ENCODE measurements at places on chromosomes 7 and 10.

GRCh38 chr7:157468221-157469111, 131.7 kb downstream of the DNAJB6 start:
- no peak for DNase-seq

DNA sequence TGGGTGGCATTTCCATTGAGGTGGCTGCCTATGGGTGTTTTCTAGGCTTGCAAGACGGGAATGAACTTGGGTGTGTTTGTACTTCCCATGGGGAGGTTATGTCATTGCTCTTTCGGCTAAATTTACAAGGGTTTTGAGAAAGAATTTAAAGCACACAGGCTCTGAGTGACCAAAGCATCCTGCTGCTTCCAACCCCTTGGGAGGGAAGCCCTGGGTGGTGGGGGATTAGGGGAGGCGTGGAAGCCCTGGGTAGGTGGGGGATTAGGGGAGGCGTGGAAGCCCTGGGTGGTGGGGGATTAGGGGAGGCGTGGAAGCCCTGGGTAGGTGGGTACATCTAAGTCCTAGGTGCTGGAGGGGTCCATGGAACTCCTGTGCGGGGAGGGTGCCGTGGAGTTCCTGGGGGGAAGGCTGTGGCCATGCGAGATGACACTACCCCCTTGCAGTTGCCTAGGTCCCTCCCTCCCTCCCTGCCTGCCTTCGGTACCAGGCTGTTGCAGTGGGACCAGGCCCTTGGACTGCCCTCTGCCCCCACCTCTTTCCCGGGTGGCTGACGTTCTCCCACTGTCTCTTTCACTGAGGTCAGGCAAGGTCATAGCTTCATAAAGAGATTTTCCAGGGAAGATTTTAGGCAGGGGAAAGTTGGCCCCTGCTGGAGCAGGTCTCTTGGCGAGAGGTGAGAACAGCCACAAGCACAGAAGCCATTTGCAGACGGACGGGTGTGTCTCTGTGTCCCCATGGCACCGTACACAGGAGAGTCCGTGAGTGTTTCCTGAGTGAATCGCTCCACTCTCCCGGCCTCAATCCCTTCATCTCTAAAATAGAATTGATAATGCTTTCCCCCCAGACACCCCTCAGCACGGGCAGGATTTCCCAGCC, 19.5 kb downstream of the PRF1 start:
- DNase-seq: no peak

- DNase-seq: no peak
These were observed 473.3 kb upstream of the NRP1 start for GRCh38 chr10:33807531-33808359.

GRCh38 chr10:11625019-11625735, 13.7 kb upstream of the USP6NL start:
- DNase-seq: no peak

DNA sequence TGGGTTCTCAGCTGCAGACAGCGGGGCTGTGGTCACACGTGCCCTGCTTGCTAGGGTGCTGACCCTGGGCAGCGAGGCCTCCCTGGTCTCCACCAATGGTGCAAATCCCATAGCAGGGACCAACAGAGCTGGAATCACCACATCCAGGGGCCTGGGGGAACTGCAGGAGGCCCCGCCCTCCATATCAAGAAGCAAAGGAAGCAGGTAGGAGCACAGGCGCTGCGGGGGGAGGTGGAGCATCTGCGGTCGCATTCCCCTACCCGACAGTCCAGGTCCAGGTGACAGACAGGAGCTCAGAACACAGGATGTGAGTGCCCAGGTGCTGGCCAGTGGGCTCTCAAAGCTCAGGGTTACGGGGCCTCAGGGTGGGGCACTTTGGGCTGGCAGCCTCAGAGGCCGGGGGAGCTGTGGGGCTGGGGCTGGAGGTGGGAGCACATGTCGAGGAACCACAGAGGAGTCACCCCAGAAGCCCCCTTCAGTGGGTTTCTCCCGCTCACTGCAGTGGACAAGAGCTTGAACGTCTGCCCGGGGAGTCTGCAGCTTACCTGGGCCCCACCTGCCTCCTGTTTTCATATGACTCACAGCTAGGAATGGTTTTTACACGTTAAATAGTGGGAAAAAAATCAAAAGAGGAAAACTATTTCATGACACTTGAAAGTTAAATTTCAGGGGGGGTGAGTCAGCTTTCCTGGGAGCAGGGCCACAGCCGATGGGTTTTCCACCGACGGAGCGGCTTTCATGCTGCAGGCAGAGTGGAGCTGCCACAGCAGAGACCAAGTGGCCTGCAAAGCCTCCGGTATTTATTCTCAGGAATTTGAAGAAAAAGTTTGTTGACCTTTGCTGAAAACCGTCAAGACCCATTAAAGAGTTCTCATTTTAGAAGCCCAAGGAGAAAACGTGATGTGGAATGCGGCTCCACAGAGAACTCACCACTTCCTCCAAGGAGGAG, 148.7 kb upstream of the PPP2R2D start:
- DNase-seq: no peak

DNA sequence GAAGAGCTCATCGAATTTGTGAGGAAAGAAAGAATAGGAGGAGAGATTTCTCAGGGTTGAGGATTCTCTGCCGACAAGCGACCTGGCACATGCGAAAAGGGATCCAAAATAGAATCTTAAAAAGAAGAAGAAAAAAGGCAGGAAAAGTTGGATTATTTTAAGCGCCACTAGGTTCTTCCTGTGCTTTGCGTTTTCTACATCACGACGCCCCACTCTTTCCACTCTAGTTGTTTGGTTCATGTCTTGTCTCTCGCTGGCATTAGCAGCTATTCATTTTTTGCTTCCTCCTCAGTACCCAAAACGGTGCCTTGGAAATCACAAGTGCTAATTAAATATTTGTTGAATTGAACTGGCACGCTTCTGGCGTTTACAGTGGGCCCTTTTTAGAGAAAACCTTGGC, 674 bp upstream of the FRA10AC1 start:
- DNase-seq: no peak

GRCh38 chr10:5254488-5254887, 57.9 kb downstream of the AKR1C4 start:
- no peak for DNase-seq

DNA sequence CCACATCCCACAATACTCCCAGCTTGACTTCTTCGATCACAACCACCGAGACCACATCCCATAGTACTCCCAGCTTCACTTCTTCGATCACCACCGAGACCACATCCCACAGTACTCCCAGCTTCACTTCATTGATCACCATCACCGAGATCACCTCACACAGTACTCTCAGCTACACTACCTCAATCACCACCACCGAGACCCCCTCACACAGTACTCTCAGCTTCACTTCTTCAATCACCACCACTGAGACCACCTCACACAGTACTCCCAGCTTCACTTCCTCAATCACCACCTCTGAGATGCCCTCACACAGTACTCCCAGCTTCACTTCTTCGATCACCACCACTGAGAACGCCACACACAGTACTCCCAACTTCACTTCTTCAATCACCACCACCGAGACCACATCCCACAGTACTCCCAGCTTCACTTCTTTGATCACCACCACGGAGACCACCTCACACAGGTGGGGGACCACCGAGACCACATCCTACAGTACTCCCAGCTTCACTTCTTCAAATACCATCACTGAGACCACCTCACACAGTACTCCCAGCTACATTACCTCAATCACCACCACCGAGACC, 8.6 kb downstream of the MUC3A start:
- no peak for DNase-seq

DNA sequence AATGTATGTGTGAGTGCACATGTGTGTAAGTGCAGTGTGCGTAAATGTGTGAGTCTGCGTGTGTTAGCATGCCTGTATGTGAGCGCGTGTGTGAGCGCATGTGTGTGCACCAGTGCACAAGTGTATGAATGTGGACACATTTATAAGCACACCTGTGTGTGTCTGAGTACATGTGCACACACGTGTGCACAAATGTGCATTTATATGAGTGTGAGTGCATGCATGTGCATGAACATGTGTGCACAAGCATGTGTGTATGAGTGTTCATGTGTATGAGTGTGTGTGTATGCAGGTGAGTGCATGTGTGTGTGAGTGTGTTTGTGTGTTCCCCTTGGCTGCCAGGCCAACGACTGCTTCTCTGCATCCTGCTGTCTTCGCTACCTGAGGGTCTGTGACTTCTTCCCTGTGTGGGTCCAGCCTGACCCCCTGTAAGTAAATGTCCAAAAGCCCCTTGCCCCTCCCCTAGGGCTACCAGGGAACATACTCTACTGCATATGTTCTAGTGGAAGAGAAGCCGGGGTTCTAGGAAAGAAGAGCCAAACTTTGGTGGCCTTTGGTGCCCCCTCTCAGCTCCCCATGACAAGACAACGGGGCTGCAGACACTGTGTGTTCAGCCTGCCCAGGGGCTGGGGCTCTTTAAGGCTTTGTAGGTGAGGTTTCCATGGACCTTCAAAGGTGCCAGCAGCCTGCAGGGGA, 17.0 kb downstream of the GOLGA7B start:
- no peak for DNase-seq

DNA sequence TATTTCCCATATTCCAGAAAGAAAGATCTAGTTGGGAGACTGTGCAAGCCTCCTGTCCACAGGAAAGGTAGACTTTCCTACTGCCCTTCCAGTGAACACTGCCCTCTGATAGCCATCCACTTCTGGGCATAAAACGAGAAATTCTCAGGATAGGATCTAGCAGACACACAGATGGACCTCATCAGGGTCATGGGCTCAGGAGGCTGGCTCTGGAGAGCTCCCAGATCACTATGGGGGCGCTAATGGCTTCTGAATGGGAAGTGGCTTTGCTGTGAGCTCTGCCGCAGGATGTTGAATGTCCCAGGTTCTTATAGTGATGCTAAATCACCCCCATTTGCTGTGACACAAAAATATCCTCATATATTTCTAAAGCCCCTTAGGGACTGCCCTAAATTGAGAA, 77.1 kb downstream of the SVIL start:
- DNase-seq: no peak

DNA sequence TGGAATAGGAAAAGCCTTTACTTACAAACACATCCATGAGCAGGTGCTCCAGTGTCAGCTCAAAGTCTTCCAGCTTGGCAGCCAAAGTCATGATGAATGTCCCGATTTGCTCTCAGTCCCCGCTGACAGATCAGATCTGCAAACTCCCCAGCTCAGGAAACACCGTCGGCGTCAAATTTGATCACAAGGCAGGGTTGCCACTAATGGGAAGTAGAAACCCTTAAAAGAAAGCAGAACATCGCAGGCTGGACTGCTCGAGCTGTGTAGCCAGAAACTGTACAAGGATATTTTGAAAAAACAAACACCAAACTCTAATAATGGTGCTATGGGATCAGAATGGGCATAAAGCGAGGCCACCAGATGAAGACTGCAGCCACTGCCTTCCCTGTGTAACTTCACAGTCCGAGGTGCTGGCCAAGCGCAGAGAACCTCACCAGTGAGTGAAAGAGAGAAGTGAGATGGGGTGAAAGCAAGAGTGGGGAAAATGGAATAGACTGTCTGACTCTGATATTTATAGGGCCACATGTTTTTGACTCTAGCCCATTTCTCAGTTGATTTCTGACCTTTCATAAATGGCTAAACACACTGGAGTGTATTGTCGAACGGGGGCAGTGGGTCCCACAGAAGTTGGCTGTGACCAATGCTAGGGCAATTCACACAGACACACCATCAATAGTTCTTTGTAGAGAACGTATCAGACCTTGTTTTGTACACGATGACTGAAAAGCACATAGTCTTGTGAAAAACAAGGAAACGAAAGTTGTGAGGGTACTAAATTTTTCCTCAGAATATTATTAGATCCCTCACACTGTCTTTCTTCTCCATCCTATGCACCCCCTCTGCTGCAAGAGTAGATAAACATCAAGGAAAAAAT, 306.2 kb downstream of the FRMD4A start:
- no peak for DNase-seq

- DNase-seq: no peak
These were observed 50.9 kb upstream of the SGMS1 start for GRCh38 chr10:50674469-50675254.

DNA sequence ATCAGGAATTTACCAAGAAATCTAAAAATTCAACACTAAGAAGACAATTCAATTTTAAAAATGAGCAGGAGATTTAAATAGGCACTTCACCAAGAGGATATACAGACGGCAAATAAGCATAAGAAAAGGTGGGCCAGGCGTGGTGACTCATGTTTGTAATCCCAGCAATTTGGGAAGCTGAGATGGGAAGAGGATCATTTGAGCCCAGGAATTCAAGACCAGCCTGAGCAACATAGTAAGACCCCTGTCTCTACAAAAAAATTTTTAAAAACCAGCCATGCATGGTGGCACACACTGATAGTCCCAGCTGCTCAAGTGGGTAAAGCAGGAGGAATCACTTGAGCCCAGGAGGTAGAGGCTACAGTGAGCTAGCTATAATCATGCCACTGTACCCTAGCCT, 3.5 kb upstream of the AKR1D1 start:
- no peak for DNase-seq

DNA sequence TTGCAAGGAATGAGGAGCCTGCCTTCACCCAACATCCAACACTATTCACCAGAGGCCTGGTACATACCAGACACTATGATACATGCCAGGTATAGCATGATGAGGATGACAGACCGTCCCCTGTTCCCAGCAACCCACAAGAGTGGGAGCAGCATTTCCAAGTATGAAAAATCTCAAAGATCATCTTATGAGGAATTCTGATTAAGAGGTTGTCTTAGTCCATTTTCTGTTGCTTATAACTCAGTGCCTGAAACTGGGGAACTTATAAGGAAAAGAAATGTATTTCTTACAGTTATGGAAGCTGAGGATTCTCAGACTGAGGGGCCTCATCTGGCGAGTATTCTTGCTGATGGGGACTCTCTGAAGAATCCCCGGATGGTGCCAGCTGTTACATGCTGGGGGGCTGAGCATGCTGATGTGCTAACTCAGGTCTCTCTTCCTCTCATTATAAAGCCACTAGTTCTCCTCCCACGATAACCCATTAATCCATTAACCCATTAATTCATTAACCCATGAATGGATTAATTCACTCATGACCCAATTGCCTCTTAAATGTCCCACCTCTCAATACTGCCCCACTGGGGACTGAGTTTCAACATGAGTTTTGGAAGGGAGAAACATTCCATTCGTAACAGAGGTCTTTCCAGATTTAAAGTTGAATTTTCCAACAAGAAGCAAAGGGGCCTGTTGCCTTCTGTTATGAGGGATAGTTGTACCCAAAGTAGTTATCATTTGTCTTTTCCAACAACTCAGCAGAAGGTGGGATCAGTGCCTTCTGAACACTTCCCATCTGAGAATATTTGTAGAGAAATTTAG, 173.9 kb downstream of the HERPUD2 start:
- DNase-seq: no peak

GRCh38 chr7:99739699-99740572, 4.9 kb upstream of the CYP3A7 start:
- DNase-seq: no peak

Data from CD4-positive, alpha-beta T cell (primary cell).